Smooth muscle cell of bladder (primary cell): ENCODE measurements at places on chromosomes 6 and 20. TPM values are rescaled to one million over a fixed set of nuclear protein-coding genes. Genes with fewer than 3 reads are reported as not detected.

The RIPOR2 gene
- total RNA-seq = 1.1 TPM in 2 replicates

The SCRT2 gene
- total RNA-seq = not detected in 2 replicates

The KIF25 gene
- not detected in 2 replicates for total RNA-seq

The ANKRD66 gene
- total RNA-seq = not detected in 2 replicates

The KCNS1 gene
- 0.14 and 0.65 TPM in 2 replicates for total RNA-seq

The ESR1 gene
- total RNA-seq = 0.71 and 0.92 TPM in 2 replicates

The MCHR2 gene
- not detected in 2 replicates for total RNA-seq

The SLC35A1 gene
- total RNA-seq = 16.9 and 17.1 TPM in 2 replicates

The NKAPL gene
- 1.8 and 2.0 TPM in 2 replicates for total RNA-seq

The CST4 gene
- 0.43 TPM in 1 of 2 replicates, not detected in the other for total RNA-seq
